ENCODE measurements at places on chromosomes 13 and 19.
A peak's percentile ranks its signal among the peaks of the same experiment; 100 is the strongest.

GRCh38 chr13:84553227-84553626, 671.0 kb upstream of the SLITRK1 start:
- no peak for DNase-seq

DNA sequence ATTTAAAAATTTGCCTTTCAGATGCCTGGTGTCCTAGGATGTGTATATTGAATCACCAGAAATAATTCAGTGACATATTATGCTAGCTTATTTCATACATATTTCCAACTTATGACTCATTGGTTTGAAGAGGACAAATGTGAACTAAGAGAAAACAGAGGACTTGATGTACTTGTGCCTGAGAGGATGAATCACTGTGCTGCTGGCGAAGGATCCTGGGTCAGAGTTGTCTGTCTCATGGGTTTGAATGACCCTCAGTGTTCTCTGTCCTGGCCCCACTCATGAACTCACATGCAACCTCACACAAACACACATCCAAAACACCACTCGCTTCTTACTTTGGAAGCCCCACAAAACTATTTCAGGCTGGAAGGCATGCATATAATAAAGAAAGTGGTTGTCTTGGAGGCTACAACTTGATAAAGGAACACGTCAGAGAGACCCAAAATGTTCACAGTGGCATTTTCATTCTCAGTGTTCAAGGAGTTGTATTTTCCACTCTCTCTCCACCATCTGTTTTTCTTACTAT, 129.0 kb upstream of the SPRY2 start:
- peak; percentile 58 for DNase-seq

GRCh38 chr19:50358483-50359327, 6.7 kb downstream of the NAPSA start:
- peak; percentile 86 for DNase-seq

DNA sequence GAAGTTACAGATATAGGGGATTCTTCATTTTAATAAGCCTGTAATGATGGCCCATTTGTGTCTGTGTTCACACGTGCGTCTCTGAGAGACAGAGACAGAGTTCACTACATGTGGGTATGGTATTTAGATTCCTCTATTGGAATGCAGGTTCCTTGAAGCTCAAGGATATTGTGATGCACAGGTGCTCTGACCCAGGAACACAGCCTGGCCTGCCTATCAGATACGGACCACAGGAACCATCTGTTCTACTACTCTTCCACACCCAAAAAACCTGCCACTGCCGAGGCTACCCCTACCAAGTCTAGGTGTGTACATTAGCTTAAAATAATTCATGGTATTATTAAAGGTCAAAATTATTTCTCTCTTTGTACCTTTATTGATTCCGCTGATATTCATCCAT, 289.2 kb downstream of the ATP8A2 start:
- DNase-seq: no peak

GRCh38 chr19:6740589-6741343, 1.3 kb downstream of the TRIP10 start:
- DNase-seq: no peak

DNA sequence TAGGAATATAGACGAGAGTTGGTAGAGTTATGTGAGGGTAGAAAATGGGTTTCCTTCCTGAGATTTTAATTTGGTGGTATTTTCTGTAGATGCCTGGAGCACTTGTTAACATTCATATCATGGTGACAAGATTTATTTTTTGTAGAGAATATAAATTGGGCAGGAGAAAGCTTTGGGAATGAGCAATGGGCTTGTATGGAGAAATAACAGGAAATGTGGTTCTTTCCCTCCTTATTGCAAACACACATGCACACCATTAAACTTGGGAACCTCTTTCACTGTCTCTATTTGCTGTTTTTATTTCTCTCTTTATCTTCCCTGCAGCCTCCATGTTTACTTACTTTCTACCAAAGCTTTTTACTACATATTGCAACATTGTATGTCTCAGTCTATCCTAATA, 1653.6 kb downstream of the OLFM4 start:
- no peak for DNase-seq
